ENCODE measurements at places on chromosomes 5 and 9.
A peak's percentile ranks its signal among the peaks of the same experiment; 100 is the strongest.

DNA sequence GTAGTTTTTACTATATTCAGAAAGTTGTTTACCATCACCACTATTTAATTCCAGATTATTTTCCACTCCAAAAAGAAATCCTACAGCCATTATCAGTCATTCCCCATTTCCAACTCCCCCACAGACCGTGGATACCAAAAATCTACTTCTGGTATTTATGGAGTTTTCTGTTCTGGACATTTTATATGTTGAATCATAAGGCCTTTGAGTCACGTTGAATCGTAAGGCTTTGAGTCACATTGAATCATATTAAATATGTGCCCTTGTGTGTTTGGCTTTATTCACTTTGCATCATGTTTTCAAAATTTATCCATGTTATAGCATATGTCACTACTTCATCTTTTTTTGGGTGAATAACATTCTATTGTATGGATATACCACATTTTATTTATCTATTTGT lies 454.1 kb upstream of the NUDT12 start:
- DNase-seq, result no peak

GRCh38 chr5:74482990-74483389 lies 157.5 kb downstream of the ENC1 start:
- DNase-seq, result no peak

DNA sequence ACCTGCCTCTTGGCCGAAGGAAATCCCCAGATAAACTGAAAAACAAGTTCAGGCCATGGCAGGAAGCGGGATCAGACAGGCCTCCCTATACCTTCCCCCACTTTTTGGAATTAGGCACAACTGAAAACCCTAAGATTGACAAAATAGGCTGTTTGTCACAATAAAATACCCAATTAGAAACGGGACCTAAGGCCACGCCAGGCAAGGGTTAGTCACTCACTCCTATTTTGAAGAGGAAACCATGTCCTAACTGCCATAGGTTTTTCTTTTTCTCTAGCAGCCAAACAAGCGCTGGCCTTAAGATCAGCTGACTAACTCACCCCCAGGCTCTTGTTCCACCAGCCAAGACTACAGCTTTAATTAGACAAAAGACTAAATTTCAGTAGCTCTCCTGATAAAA lies 11.9 kb downstream of the FBP2 start:
- peak; percentile 42 for DNase-seq

GRCh38 chr9:16460696-16461095 lies 409.8 kb downstream of the BNC2 start:
- no peak for DNase-seq

GRCh38 chr5:62661126-62661525 lies 82.5 kb downstream of the LRRC70 start:
- DNase-seq, result peak; percentile 52

- no peak for DNase-seq
Observed at GRCh38 chr9:5897851-5898250, 7.2 kb downstream of the MLANA start.

DNA sequence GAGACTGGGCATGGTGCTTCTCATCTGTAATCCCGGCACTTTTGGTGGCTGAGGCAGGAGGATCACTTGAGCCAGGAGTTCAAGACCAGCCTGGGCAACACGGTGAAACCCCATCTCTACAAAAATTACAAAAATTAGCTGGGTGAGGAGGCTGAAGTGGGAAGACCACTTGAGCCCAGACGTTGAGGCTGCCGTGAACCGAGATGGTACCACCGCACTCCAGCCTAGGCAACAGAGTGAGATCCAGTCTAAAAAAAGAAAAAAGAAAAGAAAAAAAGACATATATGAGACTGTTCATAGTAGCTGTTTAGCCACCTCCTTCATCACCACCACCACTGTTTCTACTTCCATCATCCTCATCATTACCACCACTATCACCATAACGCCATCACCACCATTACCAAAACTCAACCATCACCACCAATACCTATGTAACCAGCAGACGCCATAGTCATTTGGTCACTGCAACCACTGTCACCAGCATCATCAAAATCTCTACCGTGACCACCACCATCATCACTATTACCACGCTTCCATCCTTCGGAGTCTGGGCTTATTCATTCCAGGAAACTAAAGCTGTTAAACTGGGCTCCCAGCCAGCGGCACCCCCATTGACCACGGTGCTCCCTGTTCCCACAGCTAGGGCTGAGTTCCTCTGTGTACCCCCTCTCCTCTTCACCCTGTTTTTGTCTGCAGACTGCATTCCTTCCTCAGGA lies 8.4 kb upstream of the KIF12 start:
- DNase-seq, result no peak

DNA sequence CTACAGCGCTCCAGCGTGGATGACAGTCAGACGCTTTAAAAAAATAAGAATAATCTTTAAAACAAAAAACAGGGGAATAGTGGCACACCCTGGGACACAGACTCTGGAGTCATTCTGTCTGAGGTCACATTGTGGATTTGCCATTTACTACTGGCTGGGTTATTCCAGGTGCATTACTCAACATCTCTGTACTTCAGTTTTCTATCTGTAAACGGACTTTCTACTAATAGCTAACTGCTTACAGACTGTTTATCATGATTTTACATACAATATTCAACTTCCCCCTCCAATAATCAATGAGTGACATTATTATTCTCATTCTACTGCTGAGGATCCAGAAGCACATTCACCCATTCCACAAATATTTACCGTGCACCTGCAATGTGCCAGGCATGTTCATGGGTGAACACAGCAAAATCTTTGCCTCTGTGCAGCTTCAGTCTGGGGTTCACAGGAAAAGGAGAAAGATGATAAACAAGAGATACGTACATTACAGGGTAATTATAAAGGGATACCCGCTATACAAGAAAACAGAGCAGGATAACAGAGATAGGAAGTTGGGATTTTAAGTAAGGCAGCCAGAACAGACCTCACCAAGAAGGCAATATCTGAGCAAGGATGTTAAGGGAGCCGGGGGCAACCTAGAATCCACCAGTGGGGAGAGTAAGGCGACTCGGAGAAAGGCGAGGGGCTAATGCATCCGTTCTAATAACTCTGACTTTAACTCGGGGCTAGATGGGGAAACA lies 984 bp upstream of the RAD23B start:
- DNase-seq, result no peak

DNA sequence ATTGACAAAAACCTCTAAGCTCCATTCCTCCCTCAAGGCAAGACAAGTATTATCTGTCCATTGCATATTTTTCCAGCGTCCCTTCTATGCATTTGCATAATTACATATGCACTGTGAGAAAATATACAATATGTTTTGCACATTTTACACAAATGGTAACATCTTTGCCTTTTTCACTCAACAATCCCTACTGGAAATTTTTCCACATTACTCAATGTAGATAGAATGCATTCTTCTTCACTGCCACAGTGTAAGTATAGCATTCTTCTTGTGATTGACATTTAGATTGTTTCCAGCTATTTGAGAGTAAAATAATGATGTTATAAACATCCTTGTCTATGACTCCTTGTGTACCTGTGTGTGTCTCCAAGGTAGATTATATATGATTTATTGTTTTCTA lies 205.0 kb downstream of the SLIT3 start:
- no peak for DNase-seq

DNA sequence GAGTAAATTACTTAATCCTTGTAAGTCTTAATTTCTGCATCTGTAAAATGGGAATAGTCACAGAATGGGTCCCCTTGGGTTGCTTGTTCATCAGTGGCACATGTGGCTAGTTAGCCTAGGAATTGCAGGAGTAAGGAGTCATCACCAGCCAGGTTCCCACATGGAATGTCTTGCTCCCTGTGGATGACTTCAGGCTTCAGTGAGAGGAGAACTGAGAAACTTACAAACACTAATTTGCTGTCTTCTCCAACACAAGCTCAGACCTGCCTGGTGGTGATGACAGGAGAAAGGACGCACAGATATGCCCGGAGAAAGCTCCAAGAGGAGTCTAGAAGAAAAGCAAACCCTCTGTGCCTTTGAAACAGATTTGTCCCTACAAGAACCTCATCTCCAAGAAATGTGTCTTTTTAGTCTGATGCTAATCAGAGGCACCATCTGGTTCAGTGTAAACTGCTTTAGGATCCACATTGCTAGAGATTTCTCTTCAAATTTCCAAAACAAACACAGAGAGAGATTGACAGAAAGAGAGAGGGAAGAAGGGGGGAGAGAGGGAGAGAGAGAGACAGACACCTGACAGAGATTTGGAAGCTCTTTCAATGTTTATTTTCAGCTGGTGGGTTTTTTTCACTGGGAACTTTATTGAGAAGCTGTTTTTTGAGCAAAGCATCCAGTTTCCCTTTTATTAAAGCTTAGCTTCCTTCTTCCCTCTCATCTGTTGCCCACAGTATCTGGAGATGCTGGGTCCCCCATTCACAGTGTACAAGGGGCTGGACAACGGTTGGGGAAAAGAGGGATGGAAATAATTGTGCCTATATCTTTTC lies 128.3 kb downstream of the DOCK2 start:
- DNase-seq, result peak; percentile 55

DNA sequence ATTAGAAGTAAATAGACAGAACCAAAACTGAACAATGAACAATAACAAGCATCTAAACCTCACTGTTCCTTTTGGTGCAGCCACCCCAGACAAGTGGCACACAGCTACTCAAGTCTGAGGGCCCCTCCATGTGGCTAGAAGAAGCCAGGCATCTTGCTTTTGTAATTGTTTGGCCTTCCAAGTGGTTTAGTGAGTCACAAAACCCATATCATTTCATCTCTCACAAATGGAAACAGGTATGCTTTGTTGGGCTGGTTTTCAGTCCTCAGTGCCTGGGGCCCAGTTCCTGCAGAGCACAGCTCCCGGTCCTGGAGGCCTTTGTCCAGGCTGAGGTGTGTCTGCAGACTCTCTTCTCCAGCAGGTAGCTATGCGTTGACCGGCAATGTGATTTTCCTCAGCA lies 16.7 kb downstream of the PRLR start:
- DNase-seq, result peak; percentile 96

- no peak for DNase-seq
Observed at GRCh38 chr5:34738381-34738780, 82.3 kb downstream of the RAI14 start.

- no peak for DNase-seq
Observed at GRCh38 chr5:176906126-176906525, 7.0 kb upstream of the HK3 start.

GRCh38 chr5:146866263-146866662 lies 12.3 kb downstream of the PPP2R2B start:
- DNase-seq, result no peak

DNA sequence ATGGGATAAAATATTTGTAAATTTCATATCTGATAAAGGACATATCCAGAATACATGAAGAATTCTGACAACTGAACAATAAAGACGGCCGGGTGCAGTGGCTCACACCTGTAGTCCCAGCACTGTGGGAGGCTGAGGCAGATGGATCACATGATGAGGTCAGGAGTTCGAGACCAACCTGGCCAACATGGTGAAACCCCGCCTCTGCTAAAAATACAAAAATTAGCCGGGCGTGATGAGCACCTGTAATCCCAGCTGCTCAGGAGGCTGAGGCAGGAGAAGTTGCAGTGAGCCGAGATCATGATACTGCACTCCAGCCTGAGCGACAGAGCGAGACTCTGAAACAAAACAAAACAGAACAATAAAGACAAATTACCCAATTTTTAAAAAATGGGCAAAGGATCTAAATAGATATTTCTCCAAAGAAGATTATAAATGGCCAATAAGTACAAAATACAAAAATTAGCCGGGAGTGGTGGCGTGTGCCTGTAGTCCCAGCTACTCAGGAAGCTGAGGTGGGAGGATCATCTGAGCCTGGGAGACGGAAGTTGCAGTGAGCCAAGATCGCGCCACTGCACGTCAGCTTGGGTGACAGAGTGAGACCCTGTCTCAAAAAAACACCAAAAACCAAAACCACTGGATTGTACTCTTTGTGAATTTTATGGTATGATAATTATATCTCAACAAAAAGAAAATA lies 9.6 kb upstream of the NSD1 start:
- no peak for DNase-seq

GRCh38 chr5:55226934-55227663 lies at the start of gene MCIDAS:
Gene MCIDAS (minus strand): TSS chr5:55227315. CDS start chr5:55227138, 177 bp downstream.
- peak; percentile 81 for DNase-seq

DNA sequence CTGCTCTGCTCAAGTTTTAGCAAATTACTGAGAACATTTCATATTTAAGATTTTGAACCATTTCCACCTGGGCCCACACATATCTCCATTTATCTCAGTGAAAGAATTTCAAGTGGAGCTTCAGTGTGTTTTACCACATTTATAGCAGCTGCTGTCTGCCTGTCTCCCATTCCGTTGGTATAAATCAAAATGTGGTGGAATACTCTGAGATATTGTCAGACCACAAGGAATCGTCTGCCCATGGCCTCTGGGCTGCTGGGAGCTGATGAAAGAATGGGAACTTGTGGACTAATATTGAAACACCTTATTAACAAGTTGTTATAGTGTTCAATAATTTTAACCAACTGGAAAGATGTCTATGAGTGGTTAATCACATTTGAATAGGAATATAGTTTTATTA lies 33.3 kb downstream of the MAST4 start:
- no peak for DNase-seq

DNA sequence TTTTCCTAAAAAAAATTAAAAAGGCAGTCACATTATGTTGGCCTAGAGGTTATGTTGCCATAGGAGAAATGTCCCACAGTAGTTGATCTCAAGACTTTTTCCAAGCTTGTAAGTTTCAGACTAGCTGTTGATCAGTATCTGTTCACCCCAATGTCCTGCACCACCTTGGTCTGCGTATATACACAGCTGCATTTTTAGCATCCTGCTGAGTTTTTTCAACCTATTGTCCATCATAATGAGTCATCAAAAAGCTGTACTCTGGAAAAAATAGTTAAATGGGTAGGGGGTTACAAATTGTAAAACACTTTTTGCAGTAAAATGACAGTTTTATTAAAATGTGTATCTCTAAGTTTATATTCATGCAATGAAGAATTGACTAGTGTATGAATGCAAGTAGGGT lies 53.2 kb upstream of the TMEM171 start:
- no peak for DNase-seq

- peak; percentile 72 for DNase-seq
Observed at GRCh38 chr9:126773004-126773607, 31.7 kb upstream of the ZBTB43 start.

- DNase-seq, result peak; percentile 86
Observed at GRCh38 chr9:133876144-133876543, 116.0 kb downstream of the VAV2 start.

DNA sequence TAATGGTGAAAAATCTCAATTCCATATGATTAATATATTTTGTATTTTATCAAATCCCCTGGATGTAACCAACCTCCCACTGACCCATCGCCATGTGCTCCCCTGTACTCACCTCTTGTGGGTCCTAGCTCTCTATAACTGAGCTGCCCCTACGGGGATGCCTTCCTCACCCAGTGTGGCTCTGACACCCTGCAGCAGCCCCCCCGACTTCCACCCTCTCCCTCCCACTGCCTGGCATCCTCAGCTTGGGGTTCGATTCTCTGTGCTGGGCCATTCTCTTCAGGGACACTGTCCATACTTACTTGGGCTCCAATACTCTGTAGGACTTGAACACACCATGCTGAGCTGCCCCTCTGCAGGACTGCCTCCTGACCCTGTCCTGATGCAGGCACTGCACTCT lies 87.1 kb downstream of the PJA2 start:
- DNase-seq, result no peak
